ENCODE measurements at places on chromosomes 1 and 21. TPM values are rescaled to one million over a fixed set of nuclear protein-coding genes. Genes with fewer than 3 reads are reported as not detected.

The DNAJC28 gene
- total RNA-seq, result 1.9 TPM

The ADCY10 gene
- 0.16 TPM for total RNA-seq

The NEGR1 gene
- 46.0 TPM for total RNA-seq

The C8B gene
- not detected for total RNA-seq

The PLA2G2C gene
- 0.31 TPM for total RNA-seq

The C4BPA gene
- total RNA-seq, result not detected

The NUDT4B gene
- 63.5 TPM for total RNA-seq

The KRTAP21-2 gene
- total RNA-seq, result not detected

The PIGR gene
- total RNA-seq, result 256 TPM

The TGFB2 gene
- total RNA-seq, result 9.4 TPM

The FLG2 gene
- total RNA-seq, result not detected

The RNU1-1 gene
- total RNA-seq, result under 0.01 TPM

The RGS1 gene
- total RNA-seq, result 8.3 TPM

The NFYC gene
- 54.2 TPM for total RNA-seq

The ZNF648 gene
- total RNA-seq, result not detected

The CROCC gene
- total RNA-seq, result 30.5 TPM

The HIPK1 gene
- total RNA-seq, result 75.8 TPM
